ENCODE measurements at places on chromosomes 16 and 17. TPM values are rescaled to one million over a fixed set of nuclear protein-coding genes. Genes with fewer than 3 reads are reported as not detected.

DNA sequence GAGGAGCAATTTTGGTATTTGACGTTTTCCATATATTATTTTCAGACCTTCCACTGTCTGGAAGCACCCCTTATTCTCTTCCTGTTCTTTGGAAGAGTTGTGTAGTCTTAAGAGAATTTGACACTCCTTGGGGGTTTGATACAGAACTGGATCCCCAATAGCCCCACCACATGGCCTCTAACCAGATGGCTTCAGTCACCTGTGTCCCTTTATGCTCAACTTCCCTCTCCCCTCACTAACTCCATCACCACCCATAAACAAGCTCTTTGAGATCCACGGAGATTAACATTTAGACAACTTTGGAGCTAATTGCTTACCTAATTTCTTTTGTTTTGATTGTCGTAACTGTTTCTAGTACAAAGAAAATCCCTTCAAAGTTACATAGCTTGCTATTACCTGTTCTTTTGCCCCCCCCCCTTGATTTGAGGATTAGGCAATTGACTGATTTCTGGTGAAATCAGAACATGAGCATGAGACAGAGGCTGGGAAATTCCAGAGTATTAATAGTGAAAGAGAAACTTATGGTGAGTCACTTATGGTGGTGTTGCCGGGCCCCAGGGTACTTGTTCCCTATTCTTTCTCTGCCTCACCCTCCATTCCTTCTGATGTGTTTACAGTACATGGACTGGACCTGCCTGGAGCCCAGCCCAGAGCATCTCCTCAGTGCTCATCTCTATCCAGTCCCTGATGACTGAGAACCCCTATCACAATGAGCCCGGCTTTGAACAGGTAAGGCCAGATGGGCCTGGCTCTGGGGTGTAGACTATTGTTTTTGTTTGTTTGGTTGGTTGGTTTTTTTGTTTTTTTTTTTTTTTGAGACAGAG lies 7.5 kb downstream of the UBE2Z start:
- DNase-seq: no peak
- H3K36me3 ChIP-seq: no peaks in the 10 kb centered on the region
- H3K4me3 ChIP-seq: no peak overlapping the region
- no peaks in the 10 kb centered on the region for H3K27me3 ChIP-seq
- H3K27ac ChIP-seq: peak overlapping the region; percentile 58
- peaks cover 4% of the 10 kb centered on the region for H3K4me1 ChIP-seq

DNA sequence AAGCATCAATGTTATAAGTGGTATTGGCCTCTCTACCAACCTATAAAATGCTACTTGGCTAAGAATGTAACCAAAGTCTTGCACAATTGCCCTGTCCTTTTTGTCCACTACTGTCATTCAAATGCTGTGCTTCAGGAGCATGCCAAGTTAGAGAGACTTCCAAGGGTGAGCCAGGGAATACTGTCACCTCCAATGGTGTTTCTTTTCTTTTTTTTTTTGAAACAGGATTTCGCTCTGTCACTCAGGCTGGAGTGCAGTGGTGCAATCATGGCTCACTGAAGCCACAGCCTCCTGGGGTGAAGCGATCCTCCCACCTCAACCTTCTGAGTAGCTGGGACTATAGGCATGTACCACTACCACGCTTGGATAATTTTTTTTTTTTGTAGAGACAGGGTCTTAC lies 43.7 kb upstream of the ERN1 start:
- no peaks in the 10 kb centered on the region for H3K4me1 ChIP-seq
- H3K36me3 ChIP-seq: no peaks in the 10 kb centered on the region
- H3K4me3 ChIP-seq: no peak overlapping the region
- DNase-seq: no peak
- H3K27me3 ChIP-seq: no peaks in the 10 kb centered on the region
- H3K27ac ChIP-seq: no peak overlapping the region

DNA sequence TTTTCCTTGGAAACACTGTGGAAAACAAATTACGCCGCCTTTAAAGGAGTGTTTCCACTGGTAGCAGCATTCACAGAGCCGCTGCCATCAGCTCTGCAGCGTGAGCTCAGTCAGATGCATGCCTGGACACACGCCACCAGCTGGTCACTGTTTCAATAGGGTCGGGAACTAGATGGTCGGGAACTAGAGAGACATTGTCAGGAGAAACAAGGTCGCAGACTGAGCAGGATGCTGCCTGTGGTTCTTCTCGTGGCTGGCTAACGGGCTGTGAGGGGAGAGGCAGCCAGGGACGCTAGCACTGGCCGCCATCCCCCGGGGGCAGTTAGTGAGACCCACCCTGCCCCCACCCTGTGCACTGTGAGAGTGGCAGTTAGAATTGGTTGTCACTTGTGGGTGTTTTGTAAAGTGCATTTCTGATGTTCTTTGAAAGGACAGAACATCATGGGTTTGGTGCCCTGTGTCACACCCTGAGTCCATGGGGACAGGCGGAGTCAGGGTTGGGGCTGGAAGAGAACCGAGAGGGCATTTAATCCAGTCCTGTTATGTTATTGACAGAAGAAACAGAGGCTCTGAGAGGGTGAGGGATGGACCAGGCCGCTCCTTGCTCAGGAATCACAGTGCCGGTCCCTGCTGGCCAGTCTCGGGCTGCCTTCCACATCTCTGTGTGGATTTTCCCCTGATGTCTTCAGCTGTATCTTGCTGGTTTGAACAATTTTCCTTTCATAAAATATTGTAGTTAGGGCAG lies 86.3 kb downstream of the SPECC1 start:
- H3K27ac ChIP-seq: no peak overlapping the region
- H3K27me3 ChIP-seq: no peaks in the 10 kb centered on the region
- no peaks in the 10 kb centered on the region for H3K36me3 ChIP-seq
- DNase-seq: no peak

DNA sequence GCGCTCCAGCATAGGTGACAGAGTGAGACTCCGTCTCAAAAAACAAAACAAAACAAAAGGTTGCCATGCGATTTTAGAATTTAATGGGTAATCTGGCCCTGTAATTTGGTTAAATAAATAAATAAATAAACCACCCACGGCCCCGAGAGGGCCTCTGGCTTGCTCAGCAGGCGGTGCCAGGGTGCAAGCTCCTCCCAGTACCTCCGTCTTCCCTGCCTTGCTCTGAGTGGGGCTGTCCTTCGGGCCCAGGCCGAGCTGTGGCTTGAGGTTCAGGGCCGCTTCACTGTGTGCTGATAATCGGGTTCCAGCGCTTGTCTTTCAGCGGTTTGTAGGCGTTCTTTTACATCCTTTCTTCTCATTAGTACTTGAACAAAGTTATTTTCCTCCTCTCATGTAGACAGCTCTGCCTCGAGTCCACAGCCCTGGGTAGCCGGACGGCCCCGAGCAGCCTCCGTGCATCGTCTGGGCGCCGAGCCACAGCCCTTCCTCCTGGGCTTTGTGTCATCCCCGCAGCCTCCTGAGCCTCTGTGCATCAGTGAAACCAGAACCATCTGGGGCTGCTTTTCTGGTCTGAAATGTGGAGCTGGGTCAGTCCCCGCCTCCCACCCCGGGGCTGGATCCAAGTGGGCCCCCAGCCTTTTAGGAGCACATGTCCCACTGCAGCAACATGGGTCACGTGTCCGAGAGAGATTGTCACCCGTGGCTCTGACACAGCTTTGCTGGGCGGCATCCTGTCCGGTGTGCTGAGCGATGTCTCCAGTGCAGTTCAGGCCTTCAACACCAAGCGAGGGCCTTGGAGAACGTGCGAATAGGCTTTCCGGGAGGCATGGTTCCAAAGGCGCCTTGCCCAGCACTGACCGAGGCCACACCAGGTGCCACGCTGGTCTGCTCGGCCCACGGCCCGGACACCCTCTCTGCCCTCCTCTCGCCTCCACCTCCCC lies 157.4 kb upstream of the CHMP6 start:
- no peaks in the 10 kb centered on the region for H3K36me3 ChIP-seq
- no peak overlapping the region for H3K4me3 ChIP-seq
- H3K27ac ChIP-seq: peak overlapping the region; percentile 84
- DNase-seq: no peak

DNA sequence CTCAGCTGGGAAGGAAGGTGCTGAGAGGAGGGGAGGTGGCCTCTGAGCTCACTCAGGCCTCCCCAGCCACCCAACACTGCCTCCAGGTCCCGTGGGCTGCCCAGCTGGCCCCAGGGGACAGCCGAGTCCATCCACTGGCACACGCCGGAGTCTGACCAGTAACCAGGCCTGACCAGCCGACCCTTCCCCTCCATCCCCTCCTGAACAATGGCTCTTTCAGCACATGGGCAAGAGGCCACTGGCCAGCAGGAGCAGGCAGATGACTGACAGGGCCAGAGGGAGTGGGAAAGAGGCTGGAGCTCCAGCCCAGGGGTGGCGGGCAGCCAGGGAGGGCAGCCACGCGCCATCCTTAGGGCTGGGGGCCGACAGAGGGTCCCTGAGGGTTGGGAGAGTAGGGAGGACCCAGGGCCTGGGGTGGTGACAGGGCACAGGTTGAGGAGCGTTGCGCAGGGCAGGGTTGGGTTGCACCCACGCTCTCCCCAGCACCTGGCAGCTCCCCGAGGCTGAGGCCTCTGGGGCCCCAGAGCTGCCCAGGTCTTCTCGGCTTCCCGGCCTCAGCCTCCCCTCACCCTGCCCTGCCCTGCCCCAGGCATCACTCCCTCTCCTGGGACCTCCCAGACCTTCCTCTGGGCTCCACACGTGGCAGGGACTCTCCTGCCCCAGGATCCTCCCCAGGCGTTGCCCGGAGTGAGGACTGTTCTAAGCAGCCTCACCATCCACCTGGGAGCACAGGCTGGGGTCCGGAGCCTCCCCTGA lies 20.2 kb upstream of the SLC38A10 start:
- no peak for DNase-seq
- no peak overlapping the region for H3K4me3 ChIP-seq
- peaks cover 7% of the 10 kb centered on the region for H3K4me1 ChIP-seq
- no peaks in the 10 kb centered on the region for H3K27me3 ChIP-seq
- H3K36me3 ChIP-seq: no peaks in the 10 kb centered on the region
- no peak overlapping the region for H3K27ac ChIP-seq

GRCh38 chr16:58578642-58579041 lies 51.0 kb downstream of the CNOT1 start:
- H3K4me3 ChIP-seq: no peak overlapping the region
- DNase-seq: no peak
- H3K27me3 ChIP-seq: no peaks in the 10 kb centered on the region
- peaks cover 51% of the 10 kb centered on the region for H3K36me3 ChIP-seq

DNA sequence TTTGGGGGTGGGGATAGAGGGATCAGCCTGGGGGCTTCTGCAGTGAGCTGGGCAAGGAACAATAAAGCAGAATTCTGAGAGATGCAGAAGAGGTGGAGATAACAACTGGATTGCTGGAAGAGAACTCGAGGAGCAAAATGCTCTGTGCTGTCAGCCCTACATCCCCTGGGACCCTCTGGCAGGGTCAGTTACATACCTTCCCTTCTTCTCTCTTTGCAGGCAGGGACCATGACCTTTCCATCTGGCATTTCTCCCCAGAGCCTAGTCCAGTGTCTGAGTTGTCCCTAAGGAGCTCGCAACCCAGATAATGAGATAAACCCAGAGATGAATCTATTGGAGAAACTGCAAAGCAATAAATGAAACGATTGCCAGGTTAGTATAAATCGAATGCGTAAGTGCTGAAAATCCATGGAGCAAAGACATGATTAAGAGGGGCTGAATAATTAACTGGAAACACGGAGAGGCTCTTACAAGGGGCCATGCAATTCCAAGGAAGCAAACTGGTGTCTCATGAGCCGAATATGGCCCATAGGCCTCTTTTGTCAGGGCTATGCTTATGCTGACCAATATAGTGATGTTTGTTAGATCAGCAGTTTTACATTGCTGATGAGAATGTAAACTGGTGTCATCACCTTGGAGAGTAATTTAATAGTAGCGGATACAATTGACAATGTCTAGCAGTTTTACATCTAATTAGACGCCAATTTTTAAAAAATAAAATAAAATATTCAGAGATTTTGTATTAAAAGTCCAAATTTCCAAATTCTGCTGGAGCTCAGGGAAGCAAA lies 129.4 kb upstream of the IRX5 start:
- H3K4me3 ChIP-seq: no peak overlapping the region
- H3K36me3 ChIP-seq: no peaks in the 10 kb centered on the region
- DNase-seq: no peak
- H3K27ac ChIP-seq: no peak overlapping the region
- H3K4me1 ChIP-seq: no peaks in the 10 kb centered on the region
- no peaks in the 10 kb centered on the region for H3K27me3 ChIP-seq

DNA sequence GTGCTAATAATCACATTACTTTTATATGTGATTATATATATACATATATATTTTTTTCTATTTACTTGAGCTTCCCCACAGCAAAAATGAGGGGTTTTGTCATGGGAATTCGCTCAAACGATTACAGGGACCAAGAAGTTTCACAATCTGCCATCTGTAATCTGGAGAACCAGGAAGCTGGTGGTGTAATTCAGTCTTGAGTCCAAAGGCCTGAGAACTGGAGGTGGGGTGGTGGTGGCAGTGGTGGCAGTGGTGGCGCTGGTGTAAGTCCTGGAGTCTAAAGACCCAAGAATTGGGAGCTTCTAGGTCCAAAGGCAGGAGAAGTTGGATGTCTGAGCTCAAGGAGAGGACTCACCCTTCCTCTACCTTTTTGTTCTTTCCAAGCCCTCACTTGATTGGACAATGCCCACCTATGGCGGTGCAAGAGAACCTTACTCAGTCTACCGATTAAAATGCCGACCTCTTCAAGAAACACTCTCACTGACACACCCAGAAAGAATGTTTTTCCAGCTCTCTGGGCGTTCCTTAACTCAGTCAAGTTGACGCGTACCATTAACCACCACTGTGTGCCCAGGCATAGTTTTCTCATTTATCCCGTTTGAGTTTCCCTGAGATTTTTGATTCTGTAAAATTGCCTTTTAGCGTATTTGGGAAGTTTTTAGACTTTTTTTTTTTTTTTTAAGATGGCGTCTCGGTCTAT lies 31.9 kb downstream of the POLR2A start:
- DNase-seq: peak; percentile 74
- no peak overlapping the region for H3K4me3 ChIP-seq
- peaks cover 6% of the 10 kb centered on the region for H3K4me1 ChIP-seq
- peaks cover 13% of the 10 kb centered on the region for H3K36me3 ChIP-seq
- H3K27me3 ChIP-seq: no peaks in the 10 kb centered on the region
- H3K27ac ChIP-seq: peak overlapping the region; percentile 53

- DNase-seq: peak; percentile 69
- peaks cover 66% of the 10 kb centered on the region for H3K4me1 ChIP-seq
- peak overlapping the region; percentile 88 for H3K27ac ChIP-seq
- H3K4me3 ChIP-seq: no peak overlapping the region
These were observed 6.7 kb downstream of the SYNGR2 start for GRCh38 chr17:78174870-78175642.

The IGFALS gene
- total RNA-seq: 7.0 TPM

The TMEM238L gene
- total RNA-seq: 63.1 TPM

The PRCD gene
- total RNA-seq: 0.29 TPM

The KRTAP4-16 gene
- not detected for total RNA-seq

The MSLN gene
- total RNA-seq: 1.4 TPM

The TPSAB1 gene
- 62.1 TPM for total RNA-seq

The OR2C1 gene
- total RNA-seq: not detected

All from colonic mucosa (tissue), 4 donors.